ENCODE measurements at places on chromosomes 5 and 9. TPM values are rescaled to one million over a fixed set of nuclear protein-coding genes. Genes with fewer than 3 reads are reported as not detected.
A peak's percentile ranks its signal among the peaks of the same experiment; 100 is the strongest.

The MTRR gene
- total RNA-seq = 76.0 TPM

The STOM gene
- total RNA-seq = 59.8 TPM

The POLR3G gene
- total RNA-seq = 0.95 TPM

The DRD1 gene
- not detected for total RNA-seq

The EFCAB9 gene
- total RNA-seq = not detected

- H3K36me3 ChIP-seq = no peaks in the 10 kb centered on the region
- H3K27me3 ChIP-seq = no peaks in the 10 kb centered on the region
- no peak overlapping the region for H3K27ac ChIP-seq
- DNase-seq = no peak
Measured at GRCh38 chr5:125326150-125326510, 579.7 kb upstream of the ZNF608 start.

DNA sequence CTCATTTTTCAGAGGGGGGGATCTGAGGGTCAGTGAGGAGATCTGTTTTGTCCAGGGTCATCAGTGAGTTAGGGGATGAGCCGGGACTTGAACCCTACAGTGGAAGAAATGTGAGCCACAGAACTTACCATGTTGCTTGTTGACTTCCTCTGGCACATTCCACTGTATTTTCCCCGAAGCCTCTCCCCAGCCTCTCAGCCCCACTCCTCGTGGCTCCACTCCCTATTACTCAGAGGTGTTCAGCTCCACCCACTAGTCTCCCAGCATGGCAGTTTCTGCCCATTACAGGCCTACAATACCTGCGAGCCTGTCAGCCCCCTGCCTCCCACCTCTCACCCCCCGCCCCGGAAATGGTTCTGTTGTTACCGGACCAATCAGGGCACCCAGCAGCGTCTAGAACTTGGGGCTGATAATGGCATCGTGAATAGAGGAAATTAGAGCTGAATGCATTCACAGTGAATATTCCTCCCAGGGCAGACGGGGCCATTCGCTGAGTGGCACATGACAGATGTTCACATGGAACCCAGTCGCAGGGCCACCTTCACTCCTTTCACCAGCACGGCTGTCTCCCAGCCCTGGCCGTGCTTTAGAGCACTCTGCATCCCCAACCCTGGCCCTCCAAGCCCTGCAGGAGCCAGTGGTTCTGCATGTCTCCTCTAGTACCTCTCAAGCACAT is 81.6 kb downstream of the KCNIP1 start:
- H3K4me1 ChIP-seq = no peaks in the 10 kb centered on the region
- H3K36me3 ChIP-seq = no peaks in the 10 kb centered on the region
- no peak for DNase-seq
- no peak overlapping the region for H3K27ac ChIP-seq
- H3K4me3 ChIP-seq = no peak overlapping the region
- H3K27me3 ChIP-seq = no peaks in the 10 kb centered on the region

GRCh38 chr9:133528876-133529241 is 4.1 kb upstream of the MYMK start:
- H3K27me3 ChIP-seq = no peaks in the 10 kb centered on the region
- no peak overlapping the region for H3K27ac ChIP-seq
- no peaks in the 10 kb centered on the region for H3K4me1 ChIP-seq
- DNase-seq = no peak
- no peaks in the 10 kb centered on the region for H3K36me3 ChIP-seq
- no peak overlapping the region for H3K4me3 ChIP-seq

- H3K27me3 ChIP-seq = no peaks in the 10 kb centered on the region
- no peak overlapping the region for H3K27ac ChIP-seq
- H3K4me1 ChIP-seq = no peaks in the 10 kb centered on the region
- no peaks in the 10 kb centered on the region for H3K36me3 ChIP-seq
Measured at GRCh38 chr5:134997015-134997414, 29.3 kb downstream of the CATSPER3 start.

DNA sequence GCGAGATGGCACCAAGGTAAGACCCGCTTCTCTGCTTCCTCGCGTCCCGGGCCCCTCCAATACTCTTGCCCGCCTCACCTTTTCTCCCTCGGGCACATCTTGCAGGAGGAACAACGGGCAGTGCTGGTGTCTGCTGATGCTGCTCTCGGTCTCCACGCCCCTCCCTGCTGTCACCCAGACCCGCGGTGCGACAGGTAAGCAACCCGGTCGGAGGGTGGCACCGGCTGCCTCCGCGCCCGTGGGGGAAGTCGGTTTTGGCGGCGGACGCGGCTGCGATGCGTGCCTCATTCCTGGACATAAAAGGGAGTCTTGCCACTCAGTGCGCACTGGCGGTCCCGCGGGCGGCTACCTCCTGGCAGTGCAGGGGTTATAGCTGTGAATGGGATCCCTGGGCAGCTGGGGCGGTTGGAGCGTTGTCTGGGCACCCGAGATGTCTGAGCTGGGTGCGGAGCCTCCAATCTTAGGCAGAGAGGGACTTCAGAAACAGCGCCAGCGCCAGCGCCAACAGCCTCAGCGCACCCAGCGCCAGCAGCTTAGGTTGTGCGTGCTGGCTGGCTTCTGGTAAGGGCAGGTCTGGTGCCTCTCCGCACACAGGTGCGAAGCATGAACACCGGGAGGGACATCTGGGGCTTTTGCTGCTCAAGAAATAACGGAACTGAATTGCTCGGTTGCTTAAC is 488 bp downstream of the COL15A1 start:
- no peak overlapping the region for H3K4me3 ChIP-seq
- DNase-seq = no peak
- peaks cover 8% of the 10 kb centered on the region for H3K27me3 ChIP-seq
- H3K27ac ChIP-seq = no peak overlapping the region
- no peaks in the 10 kb centered on the region for H3K4me1 ChIP-seq

DNA sequence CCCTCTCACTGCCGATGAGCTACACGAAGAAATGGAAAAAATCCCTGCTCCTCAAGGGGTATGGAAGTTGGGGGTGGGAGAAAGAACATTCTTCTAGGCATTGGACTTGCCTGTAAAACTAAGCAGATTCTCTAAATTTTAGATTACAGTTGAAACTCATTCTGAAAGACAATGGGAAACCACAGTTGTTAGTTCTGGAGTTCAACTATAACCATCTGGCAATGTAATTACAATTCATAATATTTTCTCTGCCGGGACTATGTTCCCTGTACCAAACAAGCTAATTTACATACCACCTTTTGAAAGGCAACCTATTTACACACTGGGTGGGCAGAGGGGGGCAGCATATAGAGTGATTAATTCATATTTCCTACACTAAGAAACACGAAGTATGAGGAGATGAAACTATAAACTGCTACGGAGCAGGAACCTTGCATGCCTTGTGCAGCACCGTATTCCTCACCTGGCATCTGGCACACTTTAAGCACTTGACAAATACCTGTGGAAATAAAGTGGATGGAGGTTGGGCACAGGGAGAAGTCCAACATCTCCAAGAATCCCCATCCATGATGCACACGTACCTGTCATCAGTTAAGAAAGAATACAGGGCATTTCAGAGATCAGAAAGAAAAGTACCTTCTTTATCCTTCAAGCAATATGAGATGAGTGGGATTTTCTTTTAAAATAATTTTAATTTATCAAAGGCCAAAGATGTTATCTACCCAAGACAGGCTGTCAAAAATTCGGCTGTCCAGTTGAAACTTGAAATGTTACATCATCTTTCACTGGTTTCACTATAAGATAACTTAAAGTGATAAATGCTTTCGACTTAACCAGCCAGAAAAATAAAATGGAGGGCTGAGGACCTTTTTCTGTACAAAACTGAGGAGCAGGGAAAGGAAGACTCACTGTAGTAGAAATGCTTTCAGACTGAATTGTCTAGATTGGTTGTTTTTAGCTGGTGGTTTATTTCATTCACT is 54.2 kb downstream of the SSBP2 start:
- no peaks in the 10 kb centered on the region for H3K36me3 ChIP-seq
- no peaks in the 10 kb centered on the region for H3K4me1 ChIP-seq
- DNase-seq = no peak
- H3K27ac ChIP-seq = no peak overlapping the region

DNA sequence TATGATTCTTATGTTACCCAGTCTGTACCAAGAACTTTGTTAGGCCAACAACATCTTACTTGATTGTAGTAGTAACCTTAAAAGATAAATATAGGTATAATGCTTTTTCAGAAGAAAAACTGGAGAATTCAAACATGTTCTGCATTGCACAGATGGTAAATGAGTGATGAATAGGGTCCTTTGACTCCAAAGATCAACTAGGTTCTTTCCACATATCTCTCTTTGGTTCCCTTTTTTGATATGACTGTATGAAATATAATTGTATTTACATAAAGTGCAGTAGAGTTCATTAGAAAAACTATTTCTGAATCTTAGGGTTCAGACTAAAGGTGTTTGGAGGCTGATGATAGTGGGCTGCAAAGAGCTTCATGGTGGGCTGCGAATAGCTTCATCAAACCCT is 150.5 kb upstream of the CDKN2B start:
- H3K36me3 ChIP-seq = no peaks in the 10 kb centered on the region
- H3K4me3 ChIP-seq = no peak overlapping the region
- H3K27ac ChIP-seq = no peak overlapping the region

DNA sequence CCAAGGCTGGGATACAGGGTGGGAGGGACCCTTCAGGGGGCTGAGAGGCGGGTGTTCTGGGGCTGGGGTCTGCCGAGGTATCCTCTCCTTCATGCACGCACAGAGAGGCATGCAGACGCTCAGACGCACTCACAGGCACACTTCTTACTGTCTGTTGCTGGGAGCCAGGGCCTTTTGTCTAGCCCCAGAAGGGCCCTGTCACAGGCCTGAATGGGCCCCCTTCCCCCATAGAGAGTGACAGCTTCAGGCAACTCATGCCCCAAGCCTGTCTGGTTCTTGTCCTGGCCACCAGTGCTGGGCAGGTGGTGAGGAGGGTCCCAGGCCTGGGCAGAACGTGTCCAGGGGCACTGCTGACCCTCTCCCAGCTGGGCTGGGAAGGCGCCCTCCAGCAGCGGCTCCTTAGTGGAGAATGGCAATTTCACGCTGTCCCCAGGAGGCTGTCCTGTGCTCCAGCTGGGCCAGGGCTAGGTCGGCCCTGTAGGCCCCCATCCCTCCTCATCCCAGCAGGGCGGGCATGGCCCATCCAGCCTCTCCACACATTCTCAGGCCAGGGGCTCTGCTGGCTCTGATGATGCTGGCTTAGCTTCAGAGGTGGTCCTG is 45.3 kb downstream of the LMX1B start:
- H3K27ac ChIP-seq = no peak overlapping the region
- no peaks in the 10 kb centered on the region for H3K36me3 ChIP-seq
- DNase-seq = no peak
- H3K27me3 ChIP-seq = no peaks in the 10 kb centered on the region
- H3K4me3 ChIP-seq = no peak overlapping the region

DNA sequence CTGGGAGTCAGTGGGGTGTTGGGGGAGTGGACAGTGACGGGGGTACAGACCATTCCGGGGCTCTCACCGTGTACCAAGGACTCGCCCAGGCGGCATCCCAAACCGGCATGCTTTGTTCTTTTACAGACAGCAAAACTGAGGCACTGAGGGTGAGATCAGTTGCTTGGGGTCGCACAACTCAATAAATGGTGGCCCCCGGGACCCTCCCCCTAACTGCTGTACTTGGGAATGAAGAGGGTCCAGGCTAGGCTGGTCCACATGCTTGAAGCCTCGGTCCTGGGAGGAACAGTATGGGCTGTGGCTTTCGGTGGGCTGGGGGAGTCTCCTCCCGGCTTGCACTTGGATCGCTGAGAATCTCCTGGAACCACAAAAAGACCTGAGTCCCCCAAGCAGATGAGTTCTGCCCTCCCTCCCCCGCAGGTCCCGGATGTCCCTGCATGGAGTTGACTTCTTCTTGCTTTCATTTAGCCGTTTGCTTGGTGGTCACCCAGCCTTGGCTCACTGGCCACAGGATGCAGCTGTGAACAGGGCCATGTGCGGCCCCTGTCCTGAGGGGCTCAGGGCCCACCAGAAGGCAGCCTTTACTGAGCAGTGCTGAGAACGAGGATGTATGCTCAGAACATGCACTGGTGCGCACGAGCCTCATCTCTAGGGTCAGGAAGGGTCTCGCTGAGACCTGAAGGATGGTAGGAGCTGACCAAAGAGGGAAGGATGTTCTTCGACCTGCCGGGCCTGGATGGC is 4.2 kb downstream of the LAMC3 start:
- H3K27me3 ChIP-seq = peaks cover 4% of the 10 kb centered on the region
- H3K27ac ChIP-seq = no peak overlapping the region
- DNase-seq = no peak
- no peak overlapping the region for H3K4me3 ChIP-seq

- H3K27me3 ChIP-seq = no peaks in the 10 kb centered on the region
- H3K4me3 ChIP-seq = no peak overlapping the region
- no peaks in the 10 kb centered on the region for H3K36me3 ChIP-seq
- no peak for DNase-seq
Measured at GRCh38 chr5:137896560-137896959, 7.3 kb downstream of the PKD2L2 start.

DNA sequence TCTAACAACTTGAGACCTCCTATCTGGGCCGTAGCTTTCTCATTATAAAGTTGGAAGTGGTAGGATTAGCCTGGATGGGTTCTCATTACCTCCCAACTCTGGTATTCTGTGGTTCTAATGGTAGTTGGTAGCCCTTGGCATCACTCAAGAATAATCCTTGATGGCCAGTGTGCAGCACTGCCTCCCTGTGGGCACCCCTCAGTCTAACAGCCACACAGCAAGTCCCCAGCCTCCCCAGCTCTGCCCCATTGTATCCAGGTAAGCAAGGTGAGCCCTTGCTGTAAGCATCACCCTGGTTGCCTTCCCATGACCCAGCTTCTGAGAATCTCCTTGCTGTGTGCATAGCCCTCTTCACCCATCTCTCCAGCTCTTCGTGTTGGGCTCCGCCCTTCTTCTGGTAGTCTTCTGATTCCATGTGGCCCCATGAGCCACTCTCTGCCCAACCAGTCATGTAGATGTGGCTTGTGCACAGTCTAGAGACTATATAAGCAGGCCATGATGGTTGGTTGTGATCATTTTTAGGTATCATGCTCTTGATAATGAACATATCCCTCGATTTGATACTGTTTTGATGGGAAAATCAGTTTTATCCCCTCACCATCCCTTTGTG is 57.6 kb upstream of the GRHPR start:
- no peak overlapping the region for H3K4me3 ChIP-seq
- no peaks in the 10 kb centered on the region for H3K36me3 ChIP-seq
- H3K4me1 ChIP-seq = no peaks in the 10 kb centered on the region
- no peaks in the 10 kb centered on the region for H3K27me3 ChIP-seq
- peak; percentile 18 for DNase-seq

GRCh38 chr9:73174330-73174980 is 22.8 kb downstream of the ANXA1 start:
- no peak for DNase-seq
- H3K4me1 ChIP-seq = no peaks in the 10 kb centered on the region
- no peak overlapping the region for H3K27ac ChIP-seq
- no peaks in the 10 kb centered on the region for H3K36me3 ChIP-seq
